GM23338 (cell line): ENCODE measurements at places on chromosomes 11 and 22. TPM values are rescaled to one million over a fixed set of nuclear protein-coding genes. Genes with fewer than 3 reads are reported as not detected.

DNA sequence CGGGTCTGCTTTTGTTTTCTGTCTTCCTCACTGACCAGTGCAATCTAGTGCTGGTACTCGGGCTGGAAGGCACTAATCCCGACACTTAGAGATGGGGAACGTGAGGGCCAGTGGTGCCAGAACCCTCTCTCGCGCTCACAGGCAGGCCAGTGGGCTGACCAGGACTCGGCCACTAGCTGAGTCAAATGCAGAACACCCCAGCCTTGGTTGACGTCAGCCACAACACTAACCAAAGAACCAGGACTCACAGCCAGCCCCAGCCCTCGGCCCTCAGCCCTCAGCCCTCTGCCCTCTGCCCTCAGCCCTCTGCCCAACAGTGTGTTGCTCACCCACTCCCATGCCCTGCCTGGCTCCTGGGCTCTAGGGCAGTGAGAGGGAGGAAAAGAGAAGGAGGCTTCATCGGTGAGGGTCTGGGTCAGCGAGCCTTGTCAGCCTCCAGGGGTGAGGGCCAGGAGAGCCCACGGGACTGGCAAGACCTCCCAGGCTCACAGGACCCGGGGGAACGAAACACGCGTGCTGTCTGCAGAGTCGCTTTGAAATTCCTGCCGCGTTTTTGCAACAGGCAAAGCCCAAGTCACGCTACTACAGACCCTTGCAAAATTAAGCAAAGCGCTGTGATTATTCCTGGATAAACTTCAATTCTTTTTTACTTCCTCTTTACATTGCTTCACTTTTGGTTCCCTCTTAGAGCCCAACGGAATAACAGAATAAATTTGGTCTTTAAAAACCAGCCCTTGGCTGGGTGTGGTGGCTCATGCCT is 27.5 kb downstream of the KIAA0930 start:
- no peak for DNase-seq
- H3K4me1 ChIP-seq = peaks cover 10% of the 10 kb centered on the region
- no peak overlapping the region for H3K27ac ChIP-seq
- H3K27me3 ChIP-seq = no peaks in the 10 kb centered on the region
- no peaks in the 10 kb centered on the region for H3K36me3 ChIP-seq
- H3K4me3 ChIP-seq = no peak overlapping the region

- H3K4me3 ChIP-seq = no peak overlapping the region
- H3K27me3 ChIP-seq = no peaks in the 10 kb centered on the region
- no peaks in the 10 kb centered on the region; the same call in 1 of the 2 replicates for H3K36me3 ChIP-seq
- no peaks in the 10 kb centered on the region for H3K4me1 ChIP-seq
These were observed 36.9 kb downstream of the TPCN2 start for GRCh38 chr11:69085490-69086095.

- peaks cover 14% of the 10 kb centered on the region for H3K4me1 ChIP-seq
- no peaks in the 10 kb centered on the region; the same call in 1 of the 2 replicates for H3K36me3 ChIP-seq
- no peaks in the 10 kb centered on the region for H3K27me3 ChIP-seq
- DNase-seq = no peak
These were observed 37.5 kb upstream of the SYN3 start for GRCh38 chr22:33095661-33096060.

EXPH5 gene
- total RNA-seq = 8.4 and 12.6 TPM in 2 replicates

DNA sequence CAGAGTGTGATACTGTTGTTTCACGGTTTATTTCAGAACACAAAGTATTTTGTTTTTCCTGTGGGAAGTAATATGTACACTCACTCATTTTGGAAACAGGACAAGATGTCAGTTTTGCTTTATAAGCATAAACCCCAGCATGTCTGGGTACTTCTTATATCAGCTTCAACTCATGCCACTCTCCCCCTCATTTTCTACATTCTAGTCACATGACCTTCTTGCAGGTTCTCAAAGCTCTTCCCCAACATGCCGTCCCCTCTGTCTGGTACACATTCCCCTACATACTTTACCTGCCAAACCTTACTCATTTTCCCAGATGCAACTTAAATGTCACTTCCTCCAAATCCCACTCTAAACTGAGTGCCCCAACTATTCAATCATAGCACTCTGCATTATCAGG is 1.6 kb upstream of the CTR9 start:
- no peaks in the 10 kb centered on the region for H3K36me3 ChIP-seq
- H3K27ac ChIP-seq = no peak overlapping the region
- H3K4me1 ChIP-seq = peaks cover 7% of the 10 kb centered on the region

CCDC73 gene
- 0.08 TPM in 1 of 2 replicates, not detected in the other for total RNA-seq

CTNND1 gene
- 136 and 148 TPM in 2 replicates for total RNA-seq

DNA sequence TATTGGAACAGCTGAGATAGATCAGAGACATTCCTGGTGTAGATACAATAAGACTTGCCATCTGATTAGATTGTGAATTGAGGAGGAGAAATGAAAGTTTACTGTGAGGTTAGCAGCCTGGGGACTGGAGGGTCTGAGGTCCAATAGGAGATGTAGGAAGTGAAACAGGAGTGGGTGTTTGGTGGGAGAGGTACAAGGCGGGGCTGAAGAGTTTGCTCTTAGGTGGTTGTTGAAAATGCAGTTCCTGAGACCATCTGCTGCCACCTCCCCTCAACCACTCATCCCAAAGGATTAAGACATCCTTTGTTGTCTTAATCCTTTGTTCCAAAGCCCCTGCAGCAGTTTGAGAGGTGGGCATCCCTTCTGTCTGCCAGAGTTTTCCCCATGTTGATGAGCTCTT is 14.8 kb downstream of the PIWIL4 start:
- no peak overlapping the region for H3K4me3 ChIP-seq
- no peaks in the 10 kb centered on the region for H3K4me1 ChIP-seq
- no peak for DNase-seq
- no peaks in the 10 kb centered on the region for H3K36me3 ChIP-seq
- no peaks in the 10 kb centered on the region for H3K27me3 ChIP-seq
- H3K27ac ChIP-seq = no peak overlapping the region

MUC5AC gene
- total RNA-seq = not detected in 2 replicates

B3GAT3 gene
- 18.4 and 21.1 TPM in 2 replicates for total RNA-seq

GRCh38 chr11:26698224-26698623 is 23.6 kb downstream of the SLC5A12 start:
- H3K4me3 ChIP-seq = no peak overlapping the region
- no peak for DNase-seq
- peaks cover 13% of the 10 kb centered on the region for H3K4me1 ChIP-seq
- no peaks in the 10 kb centered on the region for H3K27me3 ChIP-seq
- no peaks in the 10 kb centered on the region for H3K36me3 ChIP-seq
- no peak overlapping the region for H3K27ac ChIP-seq

DNA sequence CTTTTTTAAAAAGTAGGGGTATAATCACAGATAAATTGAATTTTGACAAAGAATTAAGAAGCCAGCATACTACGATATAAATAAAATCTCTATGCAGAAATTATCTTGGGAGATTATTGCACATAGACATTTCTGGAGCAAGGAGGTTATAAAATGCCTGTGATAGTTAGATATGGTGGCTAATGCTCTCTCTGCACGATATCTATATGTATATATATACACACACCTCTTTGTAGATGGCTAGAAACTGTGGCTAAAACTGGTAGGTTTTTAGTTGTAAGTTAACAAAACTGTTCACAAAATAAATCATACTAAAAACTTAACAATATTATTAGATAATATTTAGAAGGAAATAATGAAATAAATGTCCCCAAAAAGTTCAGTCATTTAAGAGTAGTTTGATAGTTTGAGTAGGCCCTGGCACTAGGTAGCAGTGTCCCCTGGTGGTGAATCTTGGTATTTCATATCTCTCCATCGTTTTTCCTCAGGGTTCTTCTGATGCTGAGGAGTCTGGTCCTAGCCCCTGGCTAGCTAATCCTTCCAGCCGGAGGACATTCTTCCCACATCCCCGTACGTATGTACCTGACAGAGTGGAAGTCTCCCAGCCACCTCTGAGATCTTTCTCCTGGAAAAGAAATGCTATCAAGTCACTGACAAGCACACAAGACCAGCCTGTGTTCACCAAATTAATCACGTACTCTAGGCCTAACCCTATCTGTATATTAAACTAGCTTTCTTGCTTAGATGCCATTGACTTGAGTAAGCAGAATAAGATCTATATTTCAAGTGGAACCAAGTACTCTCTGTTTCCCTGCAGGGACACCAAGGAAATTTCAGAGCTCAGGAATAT is 32.2 kb downstream of the ART5 start:
- H3K4me1 ChIP-seq = no peaks in the 10 kb centered on the region
- no peak overlapping the region for H3K4me3 ChIP-seq
- H3K27ac ChIP-seq = no peak overlapping the region
- peak; percentile 76 for DNase-seq

- H3K4me3 ChIP-seq = no peak overlapping the region
- peaks cover 32% of the 10 kb centered on the region for H3K4me1 ChIP-seq
- no peak overlapping the region for H3K27ac ChIP-seq
These were observed 424.3 kb upstream of the FAT3 start for GRCh38 chr11:91800208-91800914.

GRCh38 chr11:9905960-9906791 is 242.3 kb downstream of the SWAP70 start:
- no peaks in the 10 kb centered on the region for H3K27me3 ChIP-seq
- peaks cover 28% of the 10 kb centered on the region for H3K4me1 ChIP-seq
- H3K27ac ChIP-seq = peak overlapping the region; percentile 93
- no peak overlapping the region for H3K4me3 ChIP-seq

KIRREL3 gene
- total RNA-seq = 0.08 and 1.5 TPM in 2 replicates

DNA sequence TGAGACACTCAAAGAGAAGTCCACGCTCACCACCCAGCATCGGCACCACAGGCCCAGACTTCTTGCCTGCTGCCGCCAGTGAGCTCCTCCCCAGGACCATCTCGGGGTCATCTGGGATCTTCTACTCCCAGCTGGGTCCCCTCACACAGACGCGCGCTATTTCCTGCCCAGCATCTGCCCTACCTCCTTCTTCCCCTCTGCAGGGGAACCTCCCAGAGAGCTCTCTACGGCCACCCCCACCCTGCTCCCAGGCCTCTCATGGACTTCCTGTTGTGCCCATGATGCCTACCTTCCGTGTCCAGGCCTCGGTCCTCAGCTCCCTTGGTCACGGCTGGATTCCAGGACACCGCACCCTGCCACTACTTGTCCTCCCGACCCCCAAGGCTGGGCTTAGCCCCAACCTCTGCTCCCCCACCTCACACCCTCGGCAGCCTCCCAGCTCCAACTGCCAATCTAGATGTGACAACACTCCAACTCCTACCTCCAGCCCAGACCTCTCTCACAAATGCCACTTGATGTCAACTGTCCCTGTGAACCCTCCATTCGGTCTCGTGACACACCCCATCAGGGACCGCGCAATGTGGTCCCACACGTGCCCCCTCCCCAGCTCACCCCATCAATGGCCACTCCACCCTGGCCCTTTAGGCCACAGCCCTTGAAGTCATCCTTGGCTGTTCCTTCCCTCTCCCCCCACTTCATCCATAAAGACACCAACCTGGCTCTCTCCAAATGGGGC is 45.3 kb downstream of the SGSM3 start:
- H3K36me3 ChIP-seq = peaks cover 5% of the 10 kb centered on the region; the same call in 1 of the 2 replicates
- no peaks in the 10 kb centered on the region for H3K27me3 ChIP-seq
- H3K4me1 ChIP-seq = no peaks in the 10 kb centered on the region
- H3K4me3 ChIP-seq = no peak overlapping the region

DNA sequence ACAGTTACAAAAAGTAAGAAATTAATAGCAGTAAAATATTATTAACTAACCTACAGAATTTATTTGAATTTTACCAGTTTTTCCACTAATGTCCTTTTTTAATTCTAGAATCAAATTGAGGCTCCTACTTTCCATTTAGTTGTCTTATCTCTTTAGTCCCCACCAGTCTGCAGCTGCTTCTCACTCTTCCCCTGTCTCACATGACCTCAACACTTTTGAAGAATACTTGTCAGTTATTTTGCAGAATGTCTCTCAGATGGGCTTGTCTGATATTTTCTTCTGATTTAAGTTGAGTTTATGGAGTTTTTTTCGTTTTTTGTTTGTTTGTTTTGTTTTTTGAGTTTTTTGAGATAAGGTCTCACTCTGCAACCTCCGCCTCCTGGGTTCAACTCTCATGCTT is 74.3 kb upstream of the ADORA2A start:
- H3K4me1 ChIP-seq = no peaks in the 10 kb centered on the region
- no peak for DNase-seq
- H3K4me3 ChIP-seq = no peak overlapping the region
- H3K36me3 ChIP-seq = peaks cover 34% of the 10 kb centered on the region
- no peaks in the 10 kb centered on the region for H3K27me3 ChIP-seq

LRRC32 gene
- 0.42 and 0.89 TPM in 2 replicates for total RNA-seq

DNA sequence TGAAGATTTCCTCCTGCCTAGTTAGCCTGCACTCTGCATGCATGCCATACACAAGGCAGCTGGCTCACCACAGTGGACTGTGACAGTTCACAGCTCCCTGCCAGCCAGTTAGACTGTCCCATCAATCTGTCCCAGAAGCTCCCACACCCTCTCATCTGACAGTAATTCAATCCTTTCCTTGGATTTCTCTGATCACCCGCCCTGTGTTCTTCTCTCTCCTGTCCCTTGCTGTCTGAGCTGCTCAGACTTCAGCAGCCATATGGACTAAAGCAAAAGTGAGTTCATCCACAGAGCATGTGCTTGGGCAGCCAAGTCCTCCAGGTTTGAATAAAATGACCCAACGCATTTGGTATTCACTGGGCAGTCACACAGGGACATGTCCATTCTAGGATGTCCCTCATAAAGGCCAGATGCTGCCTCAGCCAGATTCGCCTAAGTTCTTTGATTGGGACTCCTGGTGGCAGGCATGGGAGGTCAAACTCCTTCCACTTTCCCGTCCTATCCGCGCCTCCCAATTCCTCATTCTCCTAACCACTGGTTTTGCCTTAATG is 54.5 kb upstream of the ZBTB44 start:
- H3K4me3 ChIP-seq = no peak overlapping the region
- peaks cover 17% of the 10 kb centered on the region; the same call in 1 of the 2 replicates for H3K4me1 ChIP-seq
- peak; percentile 27 for DNase-seq
- H3K27me3 ChIP-seq = no peaks in the 10 kb centered on the region

DNA sequence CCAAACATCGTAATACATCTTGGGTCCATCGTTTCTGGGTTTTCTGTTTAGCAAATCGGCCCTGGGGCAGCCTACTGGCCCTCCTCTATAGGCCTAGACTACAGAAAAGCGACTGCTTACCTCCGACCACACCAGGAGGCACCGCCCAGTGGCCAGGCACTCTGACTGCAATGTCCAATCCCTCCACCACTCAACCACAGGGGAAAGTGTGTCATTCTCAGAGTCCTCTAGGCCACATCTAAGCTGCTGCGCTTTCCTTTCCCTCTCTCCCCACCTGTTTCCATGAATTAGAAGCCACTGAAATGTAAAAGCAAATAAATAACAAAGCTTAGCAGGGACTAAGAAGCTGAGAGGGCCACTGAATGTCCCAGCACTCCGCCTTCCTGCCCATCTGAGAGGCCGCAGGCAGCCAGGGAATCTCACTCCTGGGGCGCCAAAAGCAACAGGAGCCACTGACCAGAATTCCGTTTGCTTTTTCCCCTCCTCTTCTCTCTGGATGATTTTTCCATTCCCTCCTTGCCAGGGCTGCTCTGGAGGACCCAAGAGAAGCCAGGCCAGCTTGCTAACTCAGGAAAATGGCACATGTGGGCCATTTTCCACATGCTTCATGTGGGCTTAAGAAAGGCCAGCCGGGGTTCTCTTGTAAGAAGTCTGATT is 50.1 kb upstream of the FLI1 start:
- DNase-seq = peak; percentile 71
- no peak overlapping the region for H3K27ac ChIP-seq
- H3K27me3 ChIP-seq = no peaks in the 10 kb centered on the region
- H3K4me3 ChIP-seq = no peak overlapping the region
- H3K36me3 ChIP-seq = no peaks in the 10 kb centered on the region

MPPED2 gene
- total RNA-seq = 6.8 and 15.8 TPM in 2 replicates

CCDC134 gene
- total RNA-seq = 21.0 and 24.5 TPM in 2 replicates

- H3K27ac ChIP-seq = no peak overlapping the region
- peak overlapping the region; percentile 32 for H3K4me3 ChIP-seq
These were observed 65.4 kb downstream of the MTMR3 start for GRCh38 chr22:29948385-29948769.

GRCh38 chr11:18455686-18456372 is at the start of gene LDHAL6A:
LDHAL6A (plus strand) TSS chr11:18455856; CDS start chr11:18456681, 825 bp downstream.
- H3K4me3 ChIP-seq = no peak within 1 kb of the TSS
- H3K36me3 ChIP-seq = no peaks in the 10 kb centered on the region
- H3K27me3 ChIP-seq = peaks cover 6% of the 10 kb centered on the region; the same call in 1 of the 2 replicates
- H3K27ac ChIP-seq = no peak within 1 kb of the TSS

MRPL17 gene
- 26.7 and 53.8 TPM in 2 replicates for total RNA-seq
